ENCODE measurements at places on chromosomes 4 and X.

GRCh38 chr4:6112606-6113290, 87.6 kb downstream of the JAKMIP1 start:
- DNase-seq, result no peak

GRCh38 chr4:182578402-182578801, 335.2 kb downstream of the TENM3 start:
- no peak for DNase-seq

GRCh38 chrX:24777660-24778059, 83.9 kb downstream of the POLA1 start:
- DNase-seq, result no peak

GRCh38 chr4:48173056-48173991, 39.3 kb upstream of the TXK start:
- DNase-seq, result no peak

- DNase-seq, result no peak
Observed at GRCh38 chrX:57925806-57926205, 15.5 kb upstream of the ZXDA start.

All from NCI-H345 (cell line).